CD4-positive, alpha-beta T cell treated with Interleukin-17A for 4 hours (primary cell): ENCODE measurements at places on chromosomes 16 and 17.

DNA sequence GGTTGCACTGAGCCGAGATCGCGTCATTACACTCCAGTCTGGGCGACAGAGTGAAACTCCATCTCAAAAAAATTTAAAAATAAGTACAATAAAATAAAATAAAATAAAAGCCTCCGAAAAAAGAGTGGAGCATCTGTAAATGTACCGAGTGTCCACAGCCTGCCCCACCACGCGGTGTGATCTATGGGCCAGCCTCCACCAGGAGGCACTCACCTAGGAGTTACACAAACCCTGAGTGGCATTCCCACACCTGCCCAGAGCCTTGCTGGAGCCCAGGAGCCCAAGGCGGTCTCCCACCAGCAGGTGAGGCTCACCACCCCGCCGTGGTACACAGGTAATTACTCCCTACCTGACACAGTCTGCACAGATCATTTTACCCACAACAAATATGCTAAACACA, 183.2 kb downstream of the ZNF423 start:
- no peak for DNase-seq

DNA sequence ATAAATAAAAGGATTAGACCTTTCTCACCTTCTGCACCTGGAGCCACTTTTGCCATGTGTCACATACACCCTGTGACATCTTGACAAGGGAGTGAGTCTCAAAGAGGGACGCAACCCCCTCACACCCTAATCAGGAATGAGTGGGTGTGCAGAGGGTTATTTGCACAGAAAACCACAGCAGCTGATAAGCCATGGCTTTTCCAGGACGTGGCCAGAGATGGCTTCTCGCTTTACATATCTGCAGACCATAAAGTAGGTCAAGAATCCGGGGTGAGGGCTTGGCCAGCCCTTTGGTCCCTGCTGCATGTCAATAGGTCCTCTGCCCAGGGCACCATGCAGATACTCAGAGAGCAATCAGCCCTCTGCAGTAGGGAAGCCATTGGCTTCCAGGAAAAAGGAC, 2.4 kb upstream of the CD300LF start:
- DNase-seq = no peak

DNA sequence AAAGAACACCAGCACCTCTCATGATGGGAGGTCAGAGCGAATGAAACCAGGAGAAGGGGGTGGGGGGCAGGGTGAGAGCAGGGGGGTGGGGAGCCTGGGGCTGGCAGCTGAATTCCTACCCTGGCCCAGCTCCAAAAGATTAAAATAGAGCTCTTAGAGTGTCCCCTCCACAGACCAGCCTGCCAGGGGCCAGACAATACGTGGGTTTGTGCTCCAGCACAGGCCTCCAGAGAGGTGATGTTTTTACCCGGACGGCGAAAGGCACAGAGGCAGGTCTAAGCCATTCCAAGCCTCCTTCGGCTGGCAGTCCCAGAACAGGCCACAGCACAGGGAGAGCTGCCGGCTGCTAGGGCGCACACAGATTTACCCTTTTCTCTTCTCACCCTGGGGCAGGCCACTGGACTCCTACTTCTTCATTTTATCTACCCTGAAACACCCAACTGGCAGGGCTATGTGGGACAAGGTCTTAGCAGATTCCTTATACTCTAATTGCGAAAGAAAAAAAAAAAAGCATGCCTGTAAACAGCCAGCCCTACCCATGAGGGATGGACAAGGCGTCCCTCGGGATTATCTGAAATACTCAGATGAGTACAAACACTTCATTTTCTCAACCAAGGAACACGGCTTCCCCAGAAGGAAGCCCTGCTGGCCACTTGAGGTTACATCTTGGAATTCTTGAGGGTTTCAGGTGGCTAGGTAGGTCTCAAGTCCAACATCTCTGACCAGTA, 71.9 kb upstream of the NOG start:
- no peak for DNase-seq

- no peak for DNase-seq
Measured at GRCh38 chr17:78314683-78315354, 45.1 kb downstream of the SOCS3 start.

DNA sequence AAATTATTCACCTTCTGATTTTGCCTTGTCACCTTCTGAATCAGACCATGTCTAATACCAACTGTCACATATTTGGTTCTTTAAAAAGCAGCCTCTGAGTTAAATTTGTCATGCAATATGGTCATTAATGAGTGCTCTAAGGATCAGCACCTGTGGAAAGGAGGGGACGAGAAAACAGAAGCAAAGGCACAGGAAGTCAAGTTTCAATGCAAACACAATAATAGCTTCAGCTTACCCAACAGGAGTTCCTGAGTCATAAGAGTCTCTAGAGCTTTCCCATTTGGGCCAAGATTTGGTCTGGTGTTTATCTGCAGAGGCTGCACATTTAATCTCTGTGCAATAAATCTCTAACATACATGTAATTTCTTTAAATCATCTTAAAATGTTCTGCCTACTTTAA, 889.8 kb downstream of the CDH8 start:
- no peak for DNase-seq

GRCh38 chr17:45688353-45688752, 95.8 kb upstream of the CRHR1 start:
- no peak for DNase-seq

GRCh38 chr16:23248261-23249194, 53.6 kb upstream of the SCNN1B start:
- DNase-seq = no peak

GRCh38 chr17:27343977-27344607, 50.2 kb downstream of the WSB1 start:
- no peak for DNase-seq

DNA sequence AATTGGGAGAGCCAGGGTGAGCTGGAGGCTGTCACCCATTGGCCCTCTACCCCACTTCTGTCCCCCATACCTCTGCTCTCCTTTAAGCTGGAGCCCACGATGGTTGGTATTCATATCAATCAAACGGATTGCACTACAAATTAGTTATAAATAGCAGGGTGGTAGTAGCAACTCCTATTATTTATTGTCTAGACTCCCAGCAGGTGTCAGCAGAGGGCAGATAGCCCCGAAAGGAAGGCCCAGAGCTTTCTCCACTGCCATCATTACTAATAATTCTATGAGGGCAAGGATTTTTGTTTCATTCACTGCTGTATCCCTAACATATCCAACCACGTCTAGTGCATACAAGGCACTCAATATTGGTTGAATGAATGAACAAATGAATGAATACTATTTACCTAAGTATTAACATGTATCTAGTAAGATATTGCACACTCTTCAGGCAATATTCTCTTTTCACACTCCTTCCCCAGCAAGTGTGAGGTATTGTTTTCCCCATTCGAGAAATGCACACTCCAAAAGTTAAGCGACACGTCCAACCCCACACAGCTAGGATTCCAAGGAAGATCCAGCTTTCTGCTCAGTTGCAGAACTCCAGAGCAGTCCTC, 6.3 kb downstream of the C17orf50 start:
- peak; percentile 53 for DNase-seq

- no peak for DNase-seq
Measured at GRCh38 chr16:55700961-55701360, 45.2 kb downstream of the SLC6A2 start.

- no peak for DNase-seq
Measured at GRCh38 chr16:58393138-58393504, 850 bp downstream of the GINS3 start.

DNA sequence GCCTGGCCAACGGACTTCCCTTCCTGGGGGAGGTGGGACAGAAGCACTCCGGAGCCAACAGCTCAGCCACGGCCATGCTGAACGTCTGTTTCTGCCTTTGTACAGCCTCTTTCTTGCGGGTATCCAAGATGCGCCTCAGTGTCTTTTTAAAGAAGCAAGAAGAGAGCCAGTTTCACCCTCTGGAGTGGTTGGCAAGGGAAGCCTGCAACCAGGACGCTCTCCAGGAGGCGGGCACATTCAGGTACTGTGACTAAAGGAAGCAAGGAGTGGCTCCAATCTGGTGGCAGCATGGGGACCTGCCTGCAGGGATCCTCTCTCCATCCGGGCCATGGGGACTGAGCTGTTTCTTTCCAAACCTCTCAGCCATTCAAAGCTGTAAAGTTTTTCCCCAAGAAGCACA, 60.6 kb upstream of the ENDOV start:
- no peak for DNase-seq

- DNase-seq = no peak
Measured at GRCh38 chr16:9484881-9485280, 393.4 kb downstream of the HAPSTR1 start.

DNA sequence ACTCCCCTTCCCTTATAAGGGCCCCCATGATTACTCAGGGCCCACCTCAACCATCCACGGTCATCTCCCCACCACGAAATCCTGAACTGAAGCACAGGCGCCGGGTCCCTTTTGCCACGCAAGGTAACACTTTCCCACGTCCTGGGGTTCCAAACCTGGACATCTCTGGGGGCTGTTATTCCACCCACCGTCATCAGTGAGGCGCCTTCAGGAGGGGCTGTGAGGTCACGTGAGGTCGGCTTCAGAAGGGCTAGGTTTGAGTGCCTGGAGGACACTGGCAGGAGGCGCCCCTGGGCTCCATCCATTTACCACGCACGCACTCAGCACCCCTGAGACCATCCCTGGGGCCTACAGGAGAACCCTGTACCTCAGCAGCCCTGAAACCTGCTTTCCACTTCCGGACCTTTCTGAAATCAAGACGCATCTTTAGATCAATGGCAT, 4.1 kb downstream of the CD2BP2 start:
- no peak for DNase-seq

DNA sequence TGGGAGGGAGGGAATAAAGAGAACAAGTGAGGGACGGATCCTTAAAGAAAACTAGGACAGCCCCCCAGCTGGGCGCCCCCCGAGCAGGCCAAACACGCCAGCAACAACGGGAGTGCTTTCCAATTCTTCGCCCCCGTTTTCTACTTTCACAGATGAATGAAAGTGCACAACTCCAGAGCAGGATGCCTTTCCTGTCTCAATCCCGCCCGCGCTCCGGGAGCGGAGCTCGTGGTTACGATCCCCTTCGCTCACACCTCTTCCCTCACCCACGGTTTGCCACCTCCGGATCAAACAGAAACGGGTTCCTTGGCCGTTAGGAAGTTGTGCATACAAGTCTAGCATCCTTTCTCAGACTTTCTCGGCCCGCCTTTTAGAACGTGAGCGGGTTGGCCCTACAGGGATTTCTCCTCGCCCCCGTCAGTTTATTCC, 680 bp downstream of the SKA2 start:
- peak; percentile 38 for DNase-seq

DNA sequence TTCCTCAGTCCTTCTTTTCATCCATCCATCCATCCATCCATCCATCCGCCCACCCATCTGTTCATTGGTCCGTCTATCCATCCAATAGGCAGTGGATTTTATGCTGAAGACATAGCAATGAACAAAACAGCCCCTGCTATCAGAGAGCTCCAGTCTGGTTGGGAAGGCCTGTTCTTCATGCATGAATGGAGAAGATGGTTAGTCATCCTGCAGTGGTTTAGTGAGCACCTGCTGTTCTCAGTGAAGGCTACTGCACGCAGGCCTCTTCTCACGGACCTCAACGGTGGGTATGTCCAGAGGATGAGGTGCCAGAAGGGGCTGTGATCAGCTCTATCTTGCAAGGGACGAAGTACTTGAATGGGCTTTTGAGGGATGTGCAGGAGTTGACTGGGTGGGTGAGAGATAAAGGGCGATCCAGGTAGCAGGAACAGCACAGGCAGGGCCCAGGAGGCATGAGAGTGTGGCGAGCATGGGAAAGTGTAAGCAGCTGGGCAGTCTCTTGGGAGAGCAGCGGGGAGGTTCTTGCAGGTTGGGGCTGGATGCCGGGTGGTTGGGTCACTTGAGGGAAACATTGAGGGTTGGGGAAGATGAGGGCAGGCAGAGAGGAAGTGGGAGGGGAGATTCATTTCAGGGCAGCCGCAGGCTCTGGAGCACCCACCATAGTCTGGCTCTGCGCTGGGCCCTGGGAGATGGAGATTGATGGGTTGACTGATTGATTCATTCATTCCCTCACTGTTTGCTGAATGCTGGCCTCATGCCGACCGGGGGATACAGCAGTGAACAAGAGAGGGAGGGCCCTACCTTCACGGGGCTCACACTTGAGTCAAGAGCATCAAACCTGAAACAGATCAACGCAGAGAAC, 115.0 kb upstream of the CIBAR2 start:
- DNase-seq = no peak

DNA sequence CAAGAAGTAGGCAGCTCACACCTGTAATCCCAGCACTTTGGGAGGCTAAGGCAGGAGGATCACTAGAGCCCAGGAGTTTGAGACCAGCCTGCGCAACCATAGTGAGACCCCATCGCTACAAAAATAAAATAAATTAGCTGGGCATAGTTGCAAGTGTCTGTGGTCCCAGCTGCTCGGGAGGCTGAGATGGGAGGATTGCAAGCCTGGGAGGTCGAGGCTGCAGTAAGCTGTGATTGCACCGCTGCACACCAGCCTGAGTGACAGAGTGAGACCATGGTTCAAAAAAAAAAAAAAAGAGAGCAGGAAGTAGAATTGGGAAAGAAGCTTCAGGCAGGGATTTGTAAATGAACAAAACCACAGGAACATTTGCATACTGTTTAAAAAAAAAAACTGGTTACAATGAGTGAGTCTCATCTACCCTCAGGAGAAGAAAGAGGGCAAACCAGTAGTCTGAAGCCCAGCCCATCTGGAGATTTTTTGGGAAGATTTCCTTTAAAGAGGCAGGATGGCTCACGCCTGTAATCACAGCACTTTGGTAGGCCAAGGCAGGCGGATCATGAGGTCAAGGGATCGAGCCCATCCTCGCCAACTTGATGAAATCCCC, 7.9 kb downstream of the MPV17L start:
- DNase-seq = no peak
